ENCODE measurements at places on chromosomes 16 and 17.

GRCh38 chr16:75256059-75256571, 4.7 kb upstream of the BCAR1 start:
- DNase-seq: no peak

DNA sequence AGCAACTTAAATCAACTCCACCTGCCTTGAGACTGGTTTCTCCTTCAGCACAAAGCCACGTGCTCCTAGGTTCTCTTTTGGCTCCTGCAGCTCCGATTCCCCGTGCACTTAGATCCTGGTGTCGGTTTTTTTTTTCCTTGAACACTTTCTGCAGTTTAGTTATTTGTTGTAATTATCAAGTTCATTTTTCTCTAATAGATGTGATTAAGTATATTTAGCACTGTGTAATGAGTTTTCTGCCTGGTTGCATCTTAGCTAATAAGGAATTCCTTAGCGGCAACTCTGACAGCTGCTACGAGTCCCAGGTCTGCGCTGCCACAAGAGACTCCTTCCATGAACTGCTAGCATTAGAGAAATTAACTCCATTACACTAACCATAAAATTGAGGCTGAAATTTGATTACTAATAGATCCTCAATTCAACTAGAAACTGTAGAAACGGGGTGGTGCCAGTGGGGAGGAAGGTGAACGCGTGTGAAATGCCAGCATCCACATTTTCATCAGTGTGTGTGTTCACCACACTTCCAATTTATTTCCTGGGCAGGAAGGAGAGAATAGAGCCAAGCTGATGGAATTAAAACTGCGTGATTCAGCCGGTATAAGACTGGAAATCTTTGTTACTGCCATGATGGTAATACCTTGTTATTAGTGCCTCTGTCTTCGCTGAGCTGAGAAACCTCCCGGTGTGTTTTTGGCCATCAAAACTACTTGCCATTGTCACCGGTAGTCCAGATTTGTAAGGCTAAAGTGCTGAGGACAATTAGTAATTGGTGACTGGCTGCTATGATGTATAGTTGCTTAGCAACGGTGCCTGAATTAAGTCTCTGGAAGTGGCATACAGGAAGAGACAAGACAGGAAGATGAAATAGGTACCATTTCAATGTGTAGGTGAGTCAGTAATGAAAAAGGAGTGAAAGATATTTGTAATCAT, 232.4 kb downstream of the IRX3 start:
- DNase-seq: no peak

- no peak for DNase-seq
Observed at GRCh38 chr17:76524598-76525512, 12.7 kb downstream of the CYGB start.

DNA sequence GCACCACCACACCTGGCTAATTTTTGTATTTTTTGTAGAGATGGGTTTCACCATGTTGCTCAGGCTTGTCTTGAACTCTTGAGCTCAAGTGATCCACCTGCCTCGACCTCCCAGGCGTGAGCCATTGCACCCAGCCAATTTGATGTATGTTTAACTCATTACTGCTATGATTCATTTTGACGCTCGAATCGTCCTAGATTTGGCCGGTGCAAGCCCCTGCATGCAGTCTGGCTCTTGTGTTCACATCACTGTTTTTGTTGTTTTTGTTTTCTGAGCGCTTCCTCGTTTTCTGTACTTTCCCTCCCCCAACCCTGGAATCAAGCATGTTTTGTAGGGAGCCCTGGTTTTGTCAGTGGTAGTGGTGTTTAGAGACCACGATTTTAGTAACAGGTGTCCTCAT, 7.8 kb upstream of the DUS1L start:
- DNase-seq: no peak

GRCh38 chr17:77237232-77238008, 96.7 kb downstream of the SEC14L1 start:
- no peak for DNase-seq

DNA sequence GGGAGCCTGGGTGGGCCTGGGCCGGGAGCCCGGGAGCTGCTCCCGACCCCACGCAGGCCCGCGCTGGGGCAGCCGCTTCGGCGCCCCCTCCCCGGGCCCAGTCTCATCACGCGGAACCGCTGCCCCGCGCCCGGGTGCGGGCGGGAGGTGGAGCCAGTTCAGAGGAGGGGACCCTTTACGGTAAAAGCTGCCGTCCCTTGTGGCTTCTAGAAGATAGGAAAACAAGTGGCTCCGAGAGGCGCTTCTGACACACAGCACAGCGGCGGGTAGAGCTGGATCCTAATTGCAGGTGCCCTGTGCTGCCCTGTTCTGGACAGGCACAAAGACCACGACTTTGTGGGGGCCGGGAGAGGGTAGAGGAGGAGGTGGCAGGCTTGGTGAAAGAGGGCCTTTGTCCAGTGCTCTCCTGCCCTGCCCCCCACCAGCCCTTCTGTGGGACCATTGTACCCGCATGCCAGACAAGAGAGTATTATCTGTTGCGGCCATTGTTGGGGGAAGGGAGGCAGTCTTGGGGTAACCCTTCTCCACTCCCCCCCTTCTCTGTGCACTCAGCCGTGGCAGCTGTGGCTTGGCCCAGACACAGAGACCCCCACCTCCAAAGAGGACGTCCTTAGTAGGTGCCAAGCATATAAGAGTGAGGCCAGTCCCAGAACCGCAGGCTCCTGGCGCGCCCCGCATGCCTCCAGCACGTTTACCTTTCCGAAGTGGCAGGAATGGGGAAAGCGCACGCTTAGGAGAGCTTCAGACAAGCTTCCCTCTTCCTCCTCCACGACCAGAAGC, 736 bp downstream of the CNP start:
- peak; percentile 46 for DNase-seq

DNA sequence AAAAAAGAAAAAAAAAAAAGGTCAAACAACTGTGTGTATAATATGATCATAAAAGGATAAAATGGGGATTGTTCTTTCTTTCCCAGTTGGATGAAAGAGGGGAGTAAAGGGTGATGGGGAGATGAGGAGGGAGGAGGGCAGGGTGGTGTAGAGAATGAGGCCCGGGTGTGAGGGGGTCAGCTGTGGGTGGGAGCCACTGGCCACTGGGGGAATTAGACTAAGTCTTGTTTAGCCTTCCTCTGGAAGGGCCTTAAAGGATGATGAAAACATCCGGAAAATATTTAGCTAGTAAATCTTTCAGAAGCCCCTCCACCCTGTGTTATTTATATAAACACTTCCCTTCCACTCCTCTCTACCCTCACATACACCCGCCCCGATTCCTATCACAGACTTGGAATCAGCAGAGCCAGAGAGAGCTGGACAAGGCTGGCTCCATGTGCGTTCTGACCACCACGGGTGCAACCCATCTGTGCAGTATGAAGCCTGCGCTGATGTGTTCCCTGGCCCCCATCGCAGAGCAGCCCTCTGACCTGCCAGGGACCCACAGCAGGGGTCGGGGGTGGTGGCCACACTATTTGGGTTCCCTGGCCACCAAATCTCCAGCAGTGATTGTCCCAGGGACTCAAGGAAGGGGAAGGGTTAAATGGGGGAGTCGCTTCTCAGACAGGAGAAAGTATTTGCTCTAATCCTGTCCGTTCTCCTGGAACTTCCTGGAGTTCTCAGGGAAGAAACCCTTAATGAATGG, 72.7 kb downstream of the GAS7 start:
- DNase-seq: no peak

GRCh38 chr16:65548470-65548869, 426.6 kb upstream of the CDH11 start:
- DNase-seq: no peak

DNA sequence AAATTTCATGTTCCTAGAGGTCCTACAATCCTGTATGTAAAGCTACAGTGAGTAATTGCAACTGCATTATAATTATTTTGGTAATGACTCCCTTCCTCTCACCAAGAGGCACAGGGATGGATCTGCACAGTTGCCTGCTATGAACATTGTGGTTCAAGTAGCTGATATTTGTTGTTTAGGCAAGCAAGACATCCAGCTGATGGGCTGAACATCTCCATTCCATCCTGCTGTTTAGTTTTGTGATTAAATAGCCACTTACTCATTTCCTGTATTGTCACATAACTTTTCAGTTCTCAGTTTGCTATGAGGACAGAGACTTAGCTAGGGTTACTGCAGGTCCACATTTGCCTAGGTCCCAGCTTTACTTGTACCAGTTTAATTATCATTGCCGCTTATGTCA, 181.2 kb upstream of the TBX2 start:
- no peak for DNase-seq

- no peak for DNase-seq
Observed at GRCh38 chr17:3935140-3935542, 18.9 kb upstream of the P2RX1 start.

DNA sequence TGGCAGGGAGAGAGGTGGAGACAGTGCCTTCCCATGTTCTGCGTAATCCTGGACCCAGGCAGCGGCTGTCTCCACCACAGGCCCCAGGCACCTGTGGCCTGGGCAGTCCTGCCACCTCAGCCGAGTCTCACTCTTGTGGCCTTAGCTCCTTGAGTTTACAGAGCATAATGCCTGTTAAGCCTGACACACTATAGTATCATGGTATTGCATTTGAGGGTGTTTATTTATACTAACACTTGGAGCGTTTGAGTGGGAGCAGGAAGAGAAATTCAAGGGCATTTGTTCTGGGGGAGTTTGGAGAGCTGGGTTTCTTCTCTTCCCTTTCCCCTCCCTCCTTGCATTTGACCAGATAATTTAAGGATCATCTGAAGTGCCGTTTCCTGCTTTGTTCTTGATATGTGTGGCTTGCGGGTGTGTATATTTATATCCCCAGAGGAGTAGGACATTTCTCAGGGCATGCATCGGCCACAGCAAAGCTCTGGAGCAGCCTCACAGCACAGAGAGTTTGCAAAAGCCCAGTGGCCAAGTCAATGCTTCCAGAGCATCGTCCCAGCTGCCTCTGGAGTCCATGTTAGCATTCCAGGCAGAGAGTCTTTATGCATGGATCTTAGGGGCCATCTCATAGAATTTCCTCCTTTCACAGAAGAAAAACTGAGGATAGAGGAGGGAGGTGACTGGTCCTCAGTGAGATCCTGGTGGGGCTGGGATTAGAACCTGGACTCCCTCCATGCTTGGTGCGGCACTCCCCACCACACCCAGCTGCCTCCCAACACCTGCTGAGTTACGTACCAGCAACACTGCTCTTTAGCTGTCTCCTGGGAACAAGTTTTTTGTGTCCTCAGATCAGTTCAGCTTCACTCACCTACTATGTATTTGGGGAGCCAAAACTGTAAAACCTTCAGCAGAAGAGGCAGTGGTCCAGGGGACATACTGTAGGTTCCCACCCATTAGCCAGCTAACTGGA, 222.8 kb downstream of the CCDC182 start:
- no peak for DNase-seq

- DNase-seq: no peak
Observed at GRCh38 chr17:6327007-6327406, 107.9 kb downstream of the AIPL1 start.

DNA sequence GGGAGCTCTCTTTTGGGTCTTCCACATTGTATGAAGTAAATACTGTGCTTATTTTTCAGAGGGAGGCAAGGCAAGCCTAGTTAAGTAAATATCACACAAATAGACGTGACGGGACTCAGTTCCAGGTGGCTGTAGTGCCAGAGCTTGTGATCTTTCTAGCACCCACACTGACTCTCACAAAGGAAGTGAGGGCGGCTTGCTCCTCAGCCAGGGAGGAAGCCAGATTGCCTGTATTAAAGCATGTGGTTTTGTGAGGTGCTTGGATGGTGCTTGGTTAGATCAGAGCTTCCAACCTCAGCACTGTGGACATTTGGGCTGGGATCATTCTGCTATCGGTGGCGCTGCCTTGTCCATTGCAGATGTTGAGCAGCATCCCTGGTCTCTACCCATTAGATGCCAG, 80.1 kb downstream of the VAT1L start:
- DNase-seq: no peak

DNA sequence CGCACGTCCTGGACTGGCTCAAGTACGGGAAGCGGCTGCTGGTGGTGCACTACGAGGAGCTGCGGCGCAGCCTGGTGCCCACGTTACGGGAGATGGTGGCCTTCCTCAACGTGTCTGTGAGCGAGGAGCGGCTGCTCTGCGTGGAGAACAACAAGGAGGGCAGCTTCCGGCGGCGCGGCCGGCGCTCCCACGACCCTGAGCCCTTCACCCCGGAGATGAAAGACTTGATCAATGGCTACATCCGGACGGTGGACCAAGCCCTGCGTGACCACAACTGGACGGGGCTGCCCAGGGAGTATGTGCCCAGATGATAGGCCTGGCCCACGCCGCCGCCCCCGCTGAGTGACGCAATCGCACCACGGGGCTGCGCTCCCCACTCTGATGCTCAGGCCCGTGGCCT, 50.2 kb downstream of the WSCD1 start:
- no peak for DNase-seq

DNA sequence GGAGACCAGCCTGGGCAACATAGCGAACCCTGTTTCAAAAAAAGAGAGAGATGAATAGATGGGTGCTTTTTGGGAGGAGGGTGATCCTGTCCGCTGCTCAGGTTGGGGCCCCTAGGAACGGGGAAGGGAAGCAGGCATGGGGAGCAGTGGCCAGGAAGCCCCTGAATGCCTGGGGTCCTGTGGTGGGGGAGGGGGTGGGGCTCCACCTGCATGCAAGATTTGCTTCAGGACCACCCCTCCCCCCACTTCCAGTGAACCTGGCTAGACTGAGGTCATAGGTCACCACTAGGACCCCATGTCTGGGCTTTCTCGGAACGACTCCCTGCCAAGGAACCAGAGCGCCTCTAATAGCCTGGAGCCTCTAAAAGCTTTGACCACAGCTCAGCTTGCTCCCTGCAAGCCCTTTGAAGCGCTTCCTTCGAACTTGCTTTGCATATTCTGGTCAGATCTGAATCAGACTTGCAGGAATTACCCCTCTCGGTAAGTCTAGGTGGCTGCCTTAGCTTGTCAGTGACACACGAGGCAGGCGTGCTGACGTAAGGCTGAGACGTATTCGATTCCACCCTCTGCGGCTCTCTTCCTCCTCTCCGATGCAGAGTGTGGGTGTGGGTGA, 3.7 kb downstream of the SOCS3 start:
- peak; percentile 96 for DNase-seq

GRCh38 chr16:56742030-56742984, 12.4 kb downstream of the NUP93 start:
- no peak for DNase-seq

- no peak for DNase-seq
Observed at GRCh38 chr16:56286809-56287208, 95.5 kb downstream of the GNAO1 start.
